Cardiac muscle cell (in vitro differentiated cells and primary cell): ENCODE measurements at places on chromosomes 1 and 21. TPM values are rescaled to one million over a fixed set of nuclear protein-coding genes. Genes with fewer than 3 reads are reported as not detected.

Gene DRAXIN
- polyA plus RNA-seq = 0.27 TPM in 1 of 2 replicates, not detected in the other

DNA sequence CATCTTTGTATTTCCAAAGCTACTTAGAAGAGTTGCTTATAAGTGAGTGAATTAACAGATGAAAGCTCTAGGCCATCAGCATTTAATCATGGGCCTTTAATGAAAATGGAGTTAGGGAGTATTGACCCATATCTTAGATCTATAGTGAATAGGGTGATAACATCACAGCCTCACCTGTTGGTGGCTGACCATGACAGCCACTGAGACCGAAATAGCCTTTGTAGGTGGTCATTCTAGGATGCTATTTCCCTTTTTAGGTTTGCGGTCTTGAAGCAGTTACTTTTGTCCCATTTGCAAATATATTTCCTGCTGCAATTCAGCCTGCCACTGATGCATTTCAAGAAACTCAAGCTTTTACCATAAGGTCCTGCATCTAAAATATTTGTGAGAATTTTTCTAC, 410.1 kb upstream of the LYPLAL1 start:
- DNase-seq = no peak

DNA sequence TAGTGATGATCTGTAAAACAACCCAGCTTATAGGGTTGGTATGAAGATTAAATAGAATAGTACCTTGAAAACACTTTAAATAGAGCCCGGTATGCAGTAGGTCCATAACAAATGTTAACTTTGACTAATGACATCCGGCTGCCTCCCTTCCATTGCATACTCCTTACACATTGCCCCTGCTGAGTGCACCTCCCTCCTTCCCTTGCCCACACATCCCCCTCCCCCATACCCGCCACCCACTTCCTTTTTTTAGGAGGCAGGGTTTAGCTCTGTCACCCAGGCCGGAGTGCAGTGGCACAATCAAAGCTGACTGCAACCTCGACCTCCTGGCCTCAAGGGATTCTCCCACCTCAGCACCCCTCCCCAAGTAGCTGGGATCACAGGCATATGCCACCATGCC, 24.4 kb upstream of the ZC3H12A start:
- DNase-seq = no peak

DNA sequence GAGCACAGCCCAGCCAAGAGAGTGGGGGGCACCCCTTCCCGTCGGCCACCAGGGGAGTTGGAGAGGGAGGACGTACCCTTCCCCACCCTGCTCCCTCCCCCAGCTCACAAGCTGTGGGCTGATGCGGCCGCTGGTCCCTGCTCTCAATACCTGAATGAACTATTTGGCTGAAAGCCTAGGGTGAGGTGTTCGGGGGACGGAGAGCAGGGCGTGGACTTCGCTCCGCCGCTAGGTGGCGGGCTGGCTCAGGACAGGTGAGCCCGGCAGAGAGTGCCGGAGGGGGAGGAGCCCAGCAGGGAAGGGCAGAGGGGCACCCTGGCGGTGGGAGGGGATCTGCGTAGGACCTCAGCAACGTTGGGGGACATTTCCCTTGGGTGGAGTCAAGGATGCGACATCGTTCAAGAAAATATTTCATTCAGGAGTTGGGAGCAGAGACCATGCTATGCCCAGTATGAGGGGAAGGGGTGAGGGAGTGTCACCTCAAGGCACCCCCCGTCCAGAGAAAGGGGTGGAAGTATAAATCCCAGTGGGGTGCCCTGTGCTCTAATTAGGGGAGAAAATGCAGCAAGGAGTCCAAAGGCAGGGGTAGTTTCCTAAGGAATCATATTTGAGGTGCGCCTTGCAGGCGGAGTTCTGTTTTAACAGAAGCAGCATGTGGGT, 12.0 kb upstream of the RHBG start:
- peak; percentile 80 for DNase-seq
